NCI-H1417 treated with DMSO at 0.1 percent for 48 hours (cell line): ENCODE measurements at places on chromosomes 7 and 10.

DNA sequence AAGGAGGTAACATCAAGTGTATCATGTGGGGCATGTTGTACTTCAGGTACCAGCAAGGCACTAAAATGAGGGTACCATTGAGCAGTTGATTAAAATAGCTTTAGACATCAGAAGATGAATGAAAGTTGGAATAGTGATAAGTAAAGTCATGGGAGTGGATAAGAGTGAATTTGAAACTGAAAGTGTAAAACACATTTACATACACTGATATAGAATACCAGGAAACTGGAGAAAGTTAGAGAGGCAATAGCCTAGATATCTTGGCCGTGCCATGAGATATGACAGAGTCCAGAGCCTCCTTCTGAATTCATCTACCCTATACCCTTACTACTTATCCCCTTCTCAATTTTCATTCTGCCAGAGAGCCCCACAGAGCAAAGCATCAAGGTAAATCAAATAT lies 76.6 kb downstream of the GRM3 start:
- no peak for DNase-seq

DNA sequence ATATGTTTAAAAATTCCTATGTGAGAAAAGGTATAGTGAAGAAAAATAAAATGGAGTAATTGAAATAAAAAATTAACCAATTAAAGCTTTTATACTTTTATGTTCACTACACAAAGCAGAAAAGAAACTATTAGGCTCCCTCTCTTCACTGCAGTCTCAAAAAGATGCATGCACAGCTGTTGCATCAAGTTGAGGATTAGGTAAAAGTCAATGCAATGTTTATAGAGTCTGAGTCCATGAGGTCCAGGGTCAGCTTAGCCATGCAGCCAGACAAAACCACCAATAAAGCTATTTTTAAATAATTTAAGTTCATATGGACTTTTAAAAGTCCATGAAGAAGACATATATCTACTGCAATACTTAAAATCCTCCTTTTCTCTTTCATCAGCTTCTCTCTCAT lies 31.1 kb upstream of the ING3 start:
- no peak for DNase-seq

GRCh38 chr10:31949266-31949665 lies 20.6 kb upstream of the ARHGAP12 start:
- no peak for DNase-seq

GRCh38 chr10:84196083-84196482 lies 1.7 kb downstream of the CDHR1 start:
- peak; percentile 37 for DNase-seq

GRCh38 chr7:30465046-30465810 lies 13.4 kb downstream of the NOD1 start:
- no peak for DNase-seq

DNA sequence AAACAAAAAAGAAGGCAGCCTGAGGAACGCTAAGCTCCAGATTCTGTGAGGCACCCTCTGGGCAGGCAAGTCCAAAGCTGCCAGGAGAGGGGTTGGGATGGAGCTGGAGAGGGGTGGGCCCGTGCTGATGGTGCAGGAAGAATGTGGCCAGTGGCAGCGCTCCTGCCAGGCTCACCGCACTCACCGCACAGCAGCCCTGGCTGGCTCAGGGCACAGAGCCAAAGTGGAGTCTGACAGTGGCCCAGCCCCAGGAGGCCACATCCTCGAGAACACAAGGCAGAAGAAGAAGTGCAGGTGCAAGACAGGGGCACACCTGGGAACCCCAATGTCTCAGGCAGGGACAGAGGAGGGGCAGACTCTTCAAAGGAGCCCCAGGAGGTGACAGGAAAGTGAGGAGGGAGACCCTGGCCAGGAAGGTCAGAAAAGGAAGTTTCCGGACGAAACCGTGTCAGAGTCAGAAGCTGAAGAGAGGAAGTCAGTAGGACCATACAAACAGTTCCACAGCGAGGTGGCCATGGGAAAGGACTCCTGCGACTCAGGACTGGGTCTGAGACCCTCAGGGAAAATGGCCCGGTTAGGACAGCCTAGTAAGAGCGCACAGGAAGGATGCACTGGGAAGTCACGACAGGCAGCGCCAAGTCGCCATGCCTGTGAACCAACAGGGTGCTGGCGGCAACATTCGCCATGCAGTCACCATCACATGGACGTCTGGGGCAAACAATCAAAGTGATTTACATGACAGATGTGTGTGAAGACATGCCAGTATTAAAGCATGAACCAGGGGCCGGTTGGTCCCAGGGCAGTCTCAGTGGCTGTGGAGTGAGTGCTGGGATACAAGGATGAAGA lies 54.4 kb downstream of the COBL start:
- DNase-seq = no peak

DNA sequence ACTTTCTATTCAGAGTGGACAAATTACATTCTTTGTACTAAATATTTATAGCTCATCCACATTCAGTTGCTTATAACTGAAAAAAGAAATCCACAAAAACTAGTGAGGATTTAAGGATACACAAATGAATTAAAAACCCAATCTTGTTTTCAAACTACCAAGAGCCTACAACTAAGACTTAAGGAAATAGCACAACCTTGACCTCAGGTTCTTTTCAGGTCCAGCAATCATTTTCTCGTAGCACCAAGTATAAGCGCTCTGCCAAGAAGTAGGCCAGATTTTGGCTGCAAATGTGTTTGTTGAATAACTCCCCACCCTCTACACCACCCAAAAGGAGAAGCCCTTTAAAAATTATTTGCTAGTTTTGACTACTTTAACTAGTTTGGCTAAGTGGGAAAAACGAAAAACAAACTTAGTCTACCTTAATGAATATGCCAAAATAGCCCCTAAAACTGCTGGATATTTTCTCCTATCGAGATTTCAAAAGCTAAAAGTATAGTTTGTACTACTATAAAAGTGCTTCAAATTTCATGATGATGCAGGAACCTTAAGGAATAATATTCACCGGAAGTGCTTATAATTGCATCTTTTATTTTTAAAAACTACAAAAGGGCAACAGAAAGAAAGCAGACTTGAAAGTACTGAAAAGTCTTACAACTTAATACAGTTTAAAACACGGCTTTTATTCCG lies 2.7 kb upstream of the KMT2E start:
- no peak for DNase-seq

DNA sequence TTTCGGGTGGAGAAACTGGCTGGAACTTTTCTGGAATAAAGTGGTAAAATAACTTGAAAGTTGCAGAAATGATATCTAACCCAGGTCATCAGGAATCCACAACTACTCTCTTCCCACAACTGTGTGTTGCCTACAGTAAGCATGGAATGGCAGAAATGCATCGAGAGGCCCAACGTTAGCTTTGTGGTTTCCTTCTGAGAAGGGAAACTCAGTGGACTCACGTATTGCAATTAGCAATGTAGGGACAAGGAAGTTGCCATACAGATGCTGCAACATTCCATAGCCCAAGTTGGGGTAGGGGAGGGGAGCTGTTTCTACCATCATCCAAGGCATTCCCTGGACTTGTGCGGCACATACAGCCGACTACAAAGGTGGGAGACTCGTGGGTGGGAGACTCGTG lies 1.9 kb downstream of the PON1 start:
- no peak for DNase-seq

GRCh38 chr7:38367301-38367890 lies 94.0 kb upstream of the TARP start:
- no peak for DNase-seq

DNA sequence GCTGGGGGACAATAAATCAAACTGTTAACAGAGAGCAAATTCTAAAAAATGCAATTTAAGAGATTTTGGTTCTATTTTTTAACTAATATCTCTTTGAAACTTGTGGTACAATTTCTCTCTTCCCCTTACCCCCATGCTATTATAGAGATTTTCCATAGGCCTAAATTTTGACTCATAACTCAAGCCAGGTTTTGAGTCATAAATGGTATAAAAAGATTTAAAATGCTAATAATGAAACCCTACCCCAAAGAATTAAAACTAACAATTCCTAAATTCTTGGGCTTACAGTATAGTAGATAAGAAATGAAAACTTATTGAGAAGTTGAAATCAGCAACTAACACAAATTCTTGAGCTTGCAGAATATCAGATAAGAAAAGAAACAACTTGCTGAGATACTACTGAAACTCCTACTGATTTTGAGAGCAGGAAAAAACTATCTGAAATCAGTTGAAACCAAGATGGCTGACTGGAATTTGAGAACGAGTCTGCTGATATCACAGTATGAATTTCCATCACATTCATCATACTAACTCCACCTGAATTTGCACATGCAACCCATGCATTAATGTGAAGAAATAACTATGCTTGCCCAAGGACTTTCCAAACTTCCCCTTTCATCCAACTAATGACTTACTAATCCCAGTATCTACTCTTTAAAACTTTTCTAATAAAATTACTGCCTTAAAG lies 36.3 kb downstream of the POT1 start:
- DNase-seq = no peak

GRCh38 chr7:151838861-151839381 lies 38.0 kb downstream of the PRKAG2 start:
- no peak for DNase-seq

- DNase-seq = peak; percentile 22
Measured at GRCh38 chr7:112271162-112271561, 64.7 kb downstream of the ZNF277 start.

DNA sequence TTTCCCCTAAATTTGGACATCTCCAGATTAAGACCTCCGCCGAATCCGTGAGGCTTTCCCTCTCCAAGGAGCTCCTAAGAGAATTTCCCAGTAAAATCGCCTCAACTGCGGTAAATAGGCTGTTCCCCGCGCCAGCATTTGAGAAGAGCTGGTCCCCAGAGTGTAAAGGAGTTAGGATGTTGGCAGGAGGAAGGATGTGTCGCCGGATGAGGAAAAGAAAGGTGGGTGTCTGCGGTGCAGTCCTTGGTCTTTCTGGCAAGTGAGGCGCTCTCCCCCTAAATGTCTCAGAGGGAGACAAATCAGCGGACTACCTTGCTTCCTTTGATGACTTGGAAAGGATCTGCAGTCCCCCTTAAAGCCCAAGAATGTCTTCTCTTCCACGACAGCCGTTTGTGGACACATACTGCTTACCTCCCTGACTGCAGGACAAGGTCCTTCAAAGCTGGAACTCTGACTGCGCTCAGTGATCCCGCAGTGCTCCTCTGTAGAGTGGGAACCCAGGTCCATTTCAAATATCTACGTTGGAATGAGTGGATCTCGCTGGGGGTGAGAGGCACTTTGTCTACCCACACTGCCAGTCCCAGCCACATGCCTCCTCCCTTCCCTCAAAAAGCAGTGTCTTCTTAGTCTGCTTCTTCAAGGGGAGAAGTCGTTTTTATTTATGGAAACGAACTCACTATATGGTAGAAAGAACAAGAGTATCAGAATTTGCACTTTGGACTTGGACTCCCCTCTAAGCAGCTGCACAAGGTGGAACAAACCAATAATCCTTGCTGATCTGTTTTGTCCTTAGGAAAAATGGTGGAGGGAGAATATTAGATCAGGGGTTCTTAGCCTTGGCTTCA lies 1.1 kb upstream of the DLG5 start:
- no peak for DNase-seq

DNA sequence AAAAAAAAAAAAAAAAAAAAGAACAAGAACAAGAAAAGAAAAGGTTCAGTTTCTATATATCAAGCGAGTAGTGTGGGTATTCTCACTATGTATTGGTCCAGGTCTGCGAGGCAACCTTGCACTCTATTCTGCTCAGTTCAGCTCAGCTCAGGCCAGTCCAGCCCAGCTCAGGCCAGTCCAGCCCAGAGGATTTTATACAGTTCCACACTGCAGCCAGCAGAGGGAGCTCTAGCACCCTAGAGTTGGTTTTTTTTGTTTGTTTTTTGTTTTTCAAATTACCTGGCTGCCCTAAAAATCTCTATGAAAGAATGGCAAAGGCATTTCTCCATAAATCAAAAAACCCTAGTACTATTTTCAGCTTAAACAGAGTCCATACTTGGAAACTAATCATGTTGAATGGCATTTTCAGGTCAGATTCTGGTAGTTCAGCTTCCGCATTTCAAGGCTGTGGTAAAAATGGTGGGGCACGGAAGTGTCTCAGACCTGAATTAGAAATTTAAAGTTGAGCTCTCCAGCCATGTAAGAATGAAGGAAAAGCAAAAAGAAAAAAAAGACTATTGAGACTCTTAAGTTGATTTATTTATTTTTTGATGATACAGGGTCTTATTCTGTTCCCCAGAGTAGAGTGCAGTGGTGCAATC lies 55.2 kb upstream of the GSDME start:
- no peak for DNase-seq

DNA sequence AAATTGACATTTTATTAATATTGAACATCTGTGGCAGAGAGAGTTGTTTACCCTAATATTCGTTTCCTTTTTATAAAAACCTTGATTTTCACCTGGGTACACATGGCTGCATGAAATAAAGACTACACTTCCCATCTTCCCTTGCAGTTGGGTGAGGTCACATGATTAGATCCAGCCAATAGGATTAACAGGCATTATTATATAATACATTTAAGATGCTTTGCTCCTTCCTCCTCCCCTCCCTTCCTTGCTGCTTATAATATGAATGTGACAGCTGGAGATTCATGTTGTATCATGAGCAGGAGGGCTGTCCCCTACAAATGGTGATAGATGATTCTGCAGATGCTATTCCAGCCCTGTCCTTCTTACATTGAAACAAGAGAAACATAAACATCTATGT lies 146.6 kb downstream of the SH2D4B start:
- DNase-seq = no peak

DNA sequence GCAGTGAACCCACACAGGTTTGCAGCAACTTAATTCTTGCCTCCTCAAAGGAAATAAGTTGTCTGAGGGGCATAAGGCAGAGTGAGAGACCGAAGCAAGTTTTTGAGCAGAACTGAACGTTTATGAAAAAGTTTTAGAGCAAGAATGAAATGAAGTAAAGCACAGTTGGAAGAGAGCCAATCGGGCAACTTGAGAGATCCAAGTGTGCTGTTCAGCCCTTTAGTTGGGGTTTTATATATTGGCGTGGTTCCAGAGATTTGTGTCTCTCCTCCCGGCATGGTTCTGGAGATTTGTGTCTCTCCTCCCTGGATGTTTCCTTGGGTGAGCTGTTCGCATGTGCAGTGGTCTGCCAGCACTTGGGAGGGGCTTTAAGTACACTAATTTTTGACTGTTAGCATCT lies 141.4 kb upstream of the DGKB start:
- no peak for DNase-seq

- DNase-seq = no peak
Measured at GRCh38 chr10:29692121-29692539, 57.4 kb upstream of the SVIL start.

GRCh38 chr10:13567030-13567429 lies 19.7 kb upstream of the PRPF18 start:
- DNase-seq = no peak

DNA sequence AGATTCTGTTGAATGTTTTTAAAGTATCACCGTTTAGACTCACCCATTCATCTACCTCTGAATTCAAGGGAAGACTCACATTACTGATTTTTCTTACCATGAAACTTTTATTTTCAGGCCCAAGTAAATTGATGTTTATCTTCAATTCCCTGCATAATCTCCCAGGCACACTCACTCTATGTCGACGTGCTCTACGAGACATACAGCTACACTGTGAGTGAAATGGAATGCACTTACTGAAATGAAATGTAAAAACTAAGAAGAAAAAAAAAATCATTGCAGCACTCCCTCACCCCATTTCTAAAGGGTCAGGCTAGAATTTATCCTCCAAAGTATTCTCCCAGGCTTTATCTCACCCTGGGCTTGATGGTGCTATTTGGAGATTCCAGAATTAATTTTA lies 987.9 kb downstream of the CCSER2 start:
- no peak for DNase-seq
